ENCODE measurements at places on chromosomes 12 and 14.
A peak's percentile ranks its signal among the peaks of the same experiment; 100 is the strongest.

GRCh38 chr14:51638071-51638944 lies 13.4 kb upstream of the FRMD6 start:
- no peak for DNase-seq

GRCh38 chr12:10363914-10364814 lies 25.7 kb downstream of the KLRK1 start:
- DNase-seq: no peak

GRCh38 chr12:31008241-31008761 lies 65.4 kb upstream of the DDX11 start:
- DNase-seq: no peak

DNA sequence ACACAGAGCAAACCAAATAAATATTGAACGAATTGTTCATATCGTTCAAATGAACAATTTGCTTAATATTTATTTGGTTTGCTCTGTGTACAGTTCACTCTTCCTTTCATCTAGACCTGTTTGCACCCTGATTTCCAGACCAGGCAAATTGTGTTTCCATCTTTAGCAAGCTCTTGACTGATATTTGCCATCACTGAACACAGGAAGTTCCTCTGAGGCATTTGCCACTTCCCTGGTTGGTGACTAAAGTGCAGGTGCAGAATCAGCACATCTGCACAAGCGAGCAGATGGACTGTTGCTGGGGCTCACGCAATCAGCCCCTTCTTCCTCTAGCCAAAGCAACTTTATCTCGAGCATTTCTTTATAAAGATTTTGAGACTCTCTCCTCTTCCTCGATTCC lies 112.9 kb downstream of the DAAM1 start:
- no peak for DNase-seq

DNA sequence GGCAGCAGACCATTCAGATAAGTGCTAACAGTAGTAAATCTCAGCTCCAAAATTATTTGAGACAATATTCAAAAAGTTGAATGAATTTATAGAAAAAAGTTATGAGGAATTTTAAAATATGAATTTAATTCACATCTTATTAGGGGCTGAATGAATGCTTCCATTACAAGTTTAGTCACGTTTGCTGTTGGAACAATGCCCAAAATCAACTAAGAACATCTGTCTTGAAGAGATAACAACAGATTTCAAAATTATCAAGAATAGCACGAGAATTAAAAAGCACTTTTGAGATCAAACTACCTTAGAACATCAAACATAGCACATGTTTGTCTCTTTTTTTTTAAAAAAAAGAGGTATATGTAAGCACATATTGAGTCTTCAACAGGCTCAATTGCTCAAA lies 115.4 kb upstream of the PPFIA2 start:
- no peak for DNase-seq

- DNase-seq: no peak
Measured at GRCh38 chr14:64761441-64762043, 57.3 kb downstream of the PLEKHG3 start.

DNA sequence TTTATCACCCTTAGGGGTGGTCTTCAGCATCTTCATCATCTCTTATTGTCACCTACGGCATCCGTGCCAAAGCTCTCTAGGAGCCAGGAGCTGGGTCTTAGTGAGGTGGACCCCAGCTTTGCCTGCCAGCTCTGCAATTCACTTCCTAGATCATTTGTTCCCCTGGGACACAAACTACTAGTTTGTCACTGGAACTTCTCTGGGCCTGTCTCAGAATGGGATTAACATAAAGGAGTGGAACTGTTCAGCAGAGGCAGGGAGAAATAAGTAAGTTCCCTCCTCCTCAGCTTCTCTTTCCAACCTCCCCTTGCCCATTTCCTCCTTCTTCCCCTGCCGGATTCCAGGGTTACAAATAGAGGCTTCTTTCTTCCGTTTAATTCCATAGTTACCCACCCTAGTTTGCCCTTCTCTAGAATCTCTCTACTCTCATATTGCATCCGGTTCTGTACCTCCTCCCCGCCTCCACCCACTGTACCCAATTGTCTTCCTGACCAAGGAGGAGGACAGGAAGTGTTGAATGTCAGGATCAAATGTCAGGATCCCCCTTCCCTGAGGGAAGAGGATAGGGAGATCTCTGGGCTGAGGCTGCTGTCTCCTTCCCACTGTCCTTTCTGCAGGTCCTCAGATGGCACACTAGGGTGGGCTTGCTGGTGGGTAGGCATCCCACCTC lies 25.0 kb downstream of the LARP4 start:
- no peak for DNase-seq

- peak; percentile 87 for DNase-seq
Measured at GRCh38 chr14:103847451-103848174, at the start of gene PPP1R13B. TSS of gene PPP1R13B (minus strand) at chr14:103847575. CDS start at chr14:103847307, 268 bp downstream.

GRCh38 chr14:95151561-95151960 lies 5.8 kb downstream of the DICER1 start:
- DNase-seq: no peak

- no peak for DNase-seq
Measured at GRCh38 chr12:48878548-48878947, 12.9 kb upstream of the RND1 start.

DNA sequence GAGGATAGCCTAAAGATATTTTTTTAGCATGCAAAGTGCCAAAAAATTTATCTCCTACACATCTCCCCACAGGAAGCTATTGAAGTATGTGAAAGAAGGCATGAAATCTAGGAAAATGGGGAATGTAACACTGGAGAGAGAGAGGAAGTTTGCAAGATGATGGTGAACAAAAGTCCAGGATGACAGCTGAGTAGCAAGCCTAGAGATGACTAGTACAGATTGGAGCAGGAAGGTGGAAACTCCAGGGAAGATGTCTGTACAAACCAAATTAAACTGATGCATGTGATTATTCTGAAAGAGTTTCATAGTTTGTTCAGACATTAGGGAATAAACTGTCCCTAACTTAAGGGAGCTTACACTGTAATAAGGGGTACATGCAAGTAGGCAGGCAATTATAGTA lies 99.3 kb downstream of the RAD51B start:
- DNase-seq: no peak

DNA sequence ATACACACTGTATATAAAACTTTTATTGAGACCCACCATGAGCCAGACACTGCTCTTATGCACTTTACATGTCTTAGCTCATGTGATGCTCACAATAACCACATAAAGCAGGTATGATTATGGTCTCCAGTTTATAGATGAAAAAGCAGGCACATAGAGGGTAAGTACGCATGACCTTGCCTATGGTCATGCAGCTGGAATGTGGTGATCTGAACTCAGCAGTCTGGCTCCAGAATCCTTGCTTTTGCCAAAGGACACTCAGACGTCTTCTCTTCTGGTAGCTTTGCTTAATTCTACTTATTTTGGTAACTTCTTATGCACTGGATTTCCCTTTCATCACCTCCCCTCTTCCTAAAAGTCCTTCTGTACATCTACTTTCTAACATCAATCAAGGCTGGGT lies 103.3 kb upstream of the CRY1 start:
- no peak for DNase-seq

DNA sequence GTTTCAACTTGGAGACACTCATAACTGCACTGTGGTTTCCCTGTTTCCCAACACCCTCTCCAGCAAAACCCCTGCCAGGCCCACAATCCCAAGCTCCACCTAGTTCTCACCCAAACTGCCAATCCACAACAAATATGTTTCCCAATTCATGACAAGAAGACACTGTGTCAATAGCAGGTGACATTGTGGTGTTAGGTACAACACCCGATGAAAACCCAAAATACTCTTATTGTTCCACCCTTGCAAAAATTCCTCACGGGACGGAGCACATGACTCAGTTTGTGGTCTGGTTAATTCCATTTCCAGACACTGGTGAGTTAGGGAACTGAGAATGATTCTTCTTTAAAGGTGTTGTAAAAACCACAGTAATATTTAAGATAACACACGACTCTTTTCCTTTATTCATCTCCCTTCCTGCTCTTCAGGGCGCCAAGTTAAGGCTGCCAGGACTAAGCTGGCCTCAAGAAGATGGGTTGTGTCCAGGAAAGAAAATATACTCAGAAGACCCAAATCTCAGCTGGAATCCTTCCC lies 735.5 kb downstream of the MED13L start:
- DNase-seq: no peak

- no peak for DNase-seq
Measured at GRCh38 chr12:115051378-115051777, 367.4 kb upstream of the TBX3 start.

GRCh38 chr12:121373755-121374154 lies 21.5 kb upstream of the ANAPC5 start:
- no peak for DNase-seq

DNA sequence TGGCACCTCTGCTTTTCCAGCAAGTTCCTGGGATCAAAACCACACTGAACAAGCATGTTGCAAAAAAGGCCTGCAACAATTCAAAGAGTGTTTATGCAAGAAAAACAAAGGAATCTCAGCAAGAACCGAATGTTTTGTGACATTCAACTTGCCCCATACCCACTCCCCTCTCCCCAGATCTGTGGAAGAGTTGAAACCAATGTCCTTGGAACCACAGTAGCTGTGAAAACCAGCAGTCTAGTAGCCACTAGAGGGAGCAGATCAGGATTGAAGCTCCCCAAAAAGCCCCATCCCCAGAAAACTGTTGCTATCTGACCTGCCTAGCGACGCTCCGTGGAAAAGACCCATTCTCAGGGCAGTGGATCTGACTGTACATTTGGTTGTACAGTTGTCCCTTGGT lies 27.1 kb downstream of the PRKAB1 start:
- DNase-seq: no peak

GRCh38 chr12:97127061-97127460 lies 220.0 kb downstream of the NEDD1 start:
- DNase-seq: no peak

GRCh38 chr14:24701062-24701461 lies 67.1 kb upstream of the GZMB start:
- no peak for DNase-seq

- DNase-seq: no peak
Measured at GRCh38 chr12:54700849-54701248, 52.7 kb upstream of the DCD start.

DNA sequence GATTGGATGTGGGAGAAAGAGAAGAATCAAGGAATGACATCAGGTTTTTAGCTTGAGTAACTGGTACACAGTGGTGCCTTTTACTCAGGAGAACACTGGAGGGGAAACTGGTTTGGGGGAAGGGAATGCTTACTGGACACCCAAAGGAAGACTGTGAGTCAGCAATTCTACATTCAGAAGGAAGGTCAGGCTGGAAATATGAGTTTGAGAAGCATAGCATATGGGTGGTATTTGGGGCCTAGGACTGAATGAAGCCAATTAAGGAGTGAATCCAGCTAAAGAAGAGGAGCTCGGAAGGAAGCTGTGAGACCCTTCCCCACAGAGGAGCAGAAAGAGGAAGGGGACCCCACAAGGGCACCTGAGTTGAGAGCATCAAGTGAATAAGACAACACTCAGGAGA lies 35.4 kb downstream of the DMAC2L start:
- no peak for DNase-seq

GRCh38 chr12:65984227-65984479 lies 146.4 kb downstream of the LLPH start:
- DNase-seq: no peak

DNA sequence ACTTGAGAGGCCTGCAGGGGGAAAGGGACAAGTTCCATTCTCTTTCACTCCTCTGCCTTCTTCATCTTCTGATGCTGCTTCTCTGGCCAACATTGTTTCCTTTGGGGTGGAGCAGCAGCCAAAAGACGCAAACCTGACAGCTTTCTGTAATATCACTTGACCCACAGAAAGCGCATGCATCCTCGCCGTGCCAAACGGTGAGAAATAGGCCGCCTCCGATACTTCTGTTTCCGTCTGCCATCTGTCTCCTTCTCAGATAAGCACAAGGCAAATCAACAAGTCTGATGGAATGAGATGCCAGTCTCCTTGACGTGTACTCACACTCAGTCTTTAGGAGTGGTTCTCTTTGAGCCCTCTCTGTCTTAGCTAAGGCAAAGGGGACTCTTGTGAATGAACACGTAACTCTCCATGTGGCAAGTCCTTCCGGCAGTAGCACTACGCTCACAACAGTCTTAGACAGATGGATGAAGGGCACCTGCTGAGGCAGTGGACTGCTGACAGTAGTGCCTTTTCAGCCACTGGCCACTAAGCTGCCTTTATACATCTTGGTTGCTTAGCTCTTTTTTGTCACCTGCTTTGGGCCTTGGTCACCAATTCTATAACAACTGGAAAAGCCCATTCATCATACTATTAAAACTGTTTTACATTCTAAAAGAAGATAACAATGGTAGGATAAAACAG lies 214.1 kb downstream of the FBXL14 start:
- DNase-seq: no peak

DNA sequence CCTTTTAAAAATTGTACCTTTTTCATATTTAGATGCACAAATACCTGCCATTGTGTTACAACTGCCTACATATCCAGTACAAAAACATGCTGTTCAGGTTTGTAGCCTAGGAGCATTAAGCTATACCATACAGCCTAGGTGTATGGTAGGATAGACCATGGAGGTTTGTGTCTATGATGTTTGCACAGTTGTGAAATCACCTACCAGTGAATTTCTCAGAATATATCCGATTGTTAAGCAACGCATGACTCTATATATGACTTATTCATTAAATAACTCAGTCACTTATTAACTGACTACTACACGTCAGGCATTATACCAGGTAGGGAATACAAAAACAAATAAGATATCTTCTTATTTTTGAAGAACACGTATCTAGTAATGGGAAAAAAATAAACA lies 26.2 kb upstream of the ETNK1 start:
- DNase-seq: no peak

GRCh38 chr12:67356380-67356774 lies 87.2 kb downstream of the CAND1 start:
- DNase-seq: no peak

- DNase-seq: no peak
Measured at GRCh38 chr14:24262821-24263733, at the start of gene TGM1. TSS of gene TGM1 (minus strand) at chr14:24263177. CDS start at chr14:24262352, 825 bp downstream.

DNA sequence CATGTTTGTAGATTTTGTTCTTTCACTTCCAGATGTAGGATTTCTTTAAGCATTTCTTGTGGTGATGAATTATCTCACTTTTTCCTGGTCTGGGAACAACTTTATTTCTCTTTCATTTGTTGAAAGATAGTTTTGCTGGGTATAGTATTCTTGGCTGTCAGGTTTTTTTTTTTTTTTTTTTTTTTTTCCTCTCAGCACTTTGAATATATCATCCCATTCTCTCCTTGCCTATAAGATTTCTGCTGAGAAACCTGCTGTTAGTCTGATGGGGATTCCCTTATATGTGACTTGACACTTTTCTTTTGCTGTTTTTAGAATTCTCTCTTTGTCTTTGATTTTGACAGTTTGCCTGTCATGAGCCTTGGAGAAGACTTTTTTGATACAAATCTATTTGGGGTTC lies 30.5 kb downstream of the SMCO2 start:
- DNase-seq: no peak

GRCh38 chr14:61380984-61381383 lies 59.6 kb downstream of the PRKCH start:
- DNase-seq: no peak

All from T-cell (primary cell).